A549 treated with RU486 at 1 μM for 4 hours (cell line): ENCODE measurements at places on chromosomes 6 and 20. TPM values are rescaled to one million over a fixed set of nuclear protein-coding genes. Genes with fewer than 3 reads are reported as not detected.

PRL gene
- total RNA-seq: not detected in 5 replicates

FNDC11 gene
- total RNA-seq: 0.18 to 0.29 TPM (median 0.22 TPM) in 4 of 5 replicates, not detected in the other

RNF182 gene
- total RNA-seq: 2.5 to 3.7 TPM (median 3.3 TPM) in 5 replicates

SAPCD1 gene
- total RNA-seq: 2.0 to 4.2 TPM (median 3.7 TPM) in 5 replicates

NKAIN4 gene
- total RNA-seq: 5.9 to 9.6 TPM (median 6.4 TPM) in 5 replicates

EYA4 gene
- total RNA-seq: 8.5 to 11.9 TPM (median 11.0 TPM) in 5 replicates
